ENCODE measurements at places on chromosomes 16 and 17.

- DNase-seq = no peak
Observed at GRCh38 chr17:58020401-58020800, 13.4 kb upstream of the SRSF1 start.

DNA sequence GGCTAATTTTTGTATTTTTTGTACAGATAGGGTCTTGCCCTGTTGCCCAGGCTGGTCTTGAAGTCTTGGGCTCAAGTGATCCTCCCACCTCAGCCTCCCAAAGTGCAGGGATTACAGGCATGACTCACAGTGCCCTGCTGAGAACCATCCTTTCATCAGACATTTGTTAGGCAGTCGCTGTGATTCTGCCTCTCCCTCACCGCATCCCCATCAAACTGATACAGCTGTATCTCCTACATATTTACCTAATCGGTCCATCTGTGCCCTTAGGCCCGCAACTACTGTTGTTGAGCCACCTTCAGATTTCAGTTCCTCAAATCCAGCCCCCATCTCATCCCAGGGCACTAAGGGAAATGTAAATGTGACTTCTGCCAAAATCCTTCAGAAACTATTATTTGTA is 2.0 kb upstream of the SLC43A2 start:
- DNase-seq = no peak

DNA sequence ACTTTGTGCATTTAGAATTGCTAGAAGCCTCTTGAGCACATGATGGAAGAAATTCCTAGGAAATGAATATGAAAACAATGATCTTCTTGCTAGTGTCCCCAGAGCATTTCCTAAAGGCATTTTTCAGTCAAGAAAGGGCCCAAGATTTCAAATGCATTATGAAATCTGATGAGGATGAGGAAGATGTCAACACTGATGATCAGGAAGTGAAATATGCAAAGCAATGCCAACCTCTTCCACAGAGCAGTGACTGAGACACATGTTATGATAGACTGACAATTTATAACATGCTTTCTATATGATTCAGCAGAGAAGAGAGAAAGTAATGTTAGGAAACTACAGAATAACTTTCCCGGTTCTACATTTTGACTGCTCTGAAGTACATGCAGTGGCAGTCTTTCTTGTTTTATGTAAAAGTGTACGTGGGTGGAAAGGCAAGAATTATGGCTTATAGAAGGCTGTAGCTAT is 859.1 kb upstream of the GOT2 start:
- no peak for DNase-seq

- DNase-seq = no peak
Observed at GRCh38 chr16:27311897-27312303, 1.9 kb upstream of the IL4R start.

GRCh38 chr17:18008496-18009268 is 30.3 kb downstream of the ATPAF2 start:
- peak; percentile 9 for DNase-seq

- DNase-seq = no peak
Observed at GRCh38 chr17:69735285-69735684, 320.8 kb downstream of the MAP2K6 start.

- DNase-seq = no peak
Observed at GRCh38 chr17:6313835-6314234, 121.1 kb downstream of the AIPL1 start.

- no peak for DNase-seq
Observed at GRCh38 chr17:77968788-77969187, 10.3 kb downstream of the TNRC6C start.

- no peak for DNase-seq
Observed at GRCh38 chr17:37553401-37553966, 55.7 kb downstream of the SYNRG start.

- DNase-seq = no peak
Observed at GRCh38 chr17:50027881-50028735, 27.8 kb upstream of the ITGA3 start.

- DNase-seq = no peak
Observed at GRCh38 chr16:8795818-8796217, 1.6 kb downstream of the TMEM186 start.

GRCh38 chr17:6327007-6327406 is 107.9 kb downstream of the AIPL1 start:
- peak; percentile 58 for DNase-seq

- DNase-seq = no peak
Observed at GRCh38 chr16:2858245-2859025, 465 bp upstream of the PRSS22 start.

- DNase-seq = no peak
Observed at GRCh38 chr16:86051368-86052114, 152.6 kb downstream of the IRF8 start.

DNA sequence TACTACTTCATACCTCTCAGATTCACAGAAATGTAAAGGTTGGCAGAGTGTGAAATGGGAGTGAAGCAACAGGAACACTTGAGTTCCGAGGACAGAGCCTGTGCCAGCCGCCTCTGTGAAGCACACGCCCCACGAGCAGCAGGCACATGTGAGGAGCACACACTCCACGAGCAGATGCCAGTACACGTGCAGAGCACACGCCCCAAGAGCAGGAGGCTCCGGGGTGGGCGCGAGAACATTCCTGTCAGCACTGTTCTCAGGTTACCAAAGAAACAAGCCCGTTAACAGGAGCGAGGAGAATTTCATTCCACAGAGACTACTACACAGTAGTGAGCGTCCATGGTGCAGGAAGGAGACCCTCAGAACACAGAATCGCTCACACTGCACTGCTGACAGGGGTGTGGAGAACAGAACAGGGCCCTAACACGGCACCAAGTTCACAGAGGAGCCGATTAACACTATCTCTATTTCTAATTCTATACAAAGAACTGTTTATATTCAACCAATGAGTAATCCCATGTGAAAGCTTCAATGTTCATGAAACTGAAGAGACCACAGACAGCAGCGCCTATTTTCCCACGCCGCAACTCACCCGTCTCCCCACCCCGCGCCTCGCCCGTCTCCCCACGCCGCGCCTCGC is 40.1 kb downstream of the KLHDC4 start:
- no peak for DNase-seq

- no peak for DNase-seq
Observed at GRCh38 chr17:4463818-4464476, 30.2 kb downstream of the SPNS3 start.

DNA sequence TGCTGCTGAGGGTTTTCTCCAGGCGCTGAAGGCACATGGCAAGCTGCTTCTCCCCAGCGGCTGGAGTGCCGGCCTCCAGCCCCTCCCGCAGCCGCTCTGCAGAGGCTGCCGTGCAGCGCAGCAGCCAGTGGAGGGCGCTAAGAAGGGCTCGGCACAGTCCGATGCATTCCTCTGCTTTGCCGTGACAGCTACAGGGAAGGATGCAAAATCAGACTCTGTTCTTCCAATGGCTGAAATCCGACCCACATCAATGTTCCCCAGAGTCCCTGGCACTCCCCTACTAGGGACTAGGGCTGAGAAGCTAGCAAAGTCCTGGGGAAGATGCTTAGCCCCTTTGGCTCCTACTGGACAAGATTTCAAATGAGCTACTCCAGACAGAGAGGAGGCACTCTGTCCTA is 19.0 kb downstream of the MED24 start:
- no peak for DNase-seq

DNA sequence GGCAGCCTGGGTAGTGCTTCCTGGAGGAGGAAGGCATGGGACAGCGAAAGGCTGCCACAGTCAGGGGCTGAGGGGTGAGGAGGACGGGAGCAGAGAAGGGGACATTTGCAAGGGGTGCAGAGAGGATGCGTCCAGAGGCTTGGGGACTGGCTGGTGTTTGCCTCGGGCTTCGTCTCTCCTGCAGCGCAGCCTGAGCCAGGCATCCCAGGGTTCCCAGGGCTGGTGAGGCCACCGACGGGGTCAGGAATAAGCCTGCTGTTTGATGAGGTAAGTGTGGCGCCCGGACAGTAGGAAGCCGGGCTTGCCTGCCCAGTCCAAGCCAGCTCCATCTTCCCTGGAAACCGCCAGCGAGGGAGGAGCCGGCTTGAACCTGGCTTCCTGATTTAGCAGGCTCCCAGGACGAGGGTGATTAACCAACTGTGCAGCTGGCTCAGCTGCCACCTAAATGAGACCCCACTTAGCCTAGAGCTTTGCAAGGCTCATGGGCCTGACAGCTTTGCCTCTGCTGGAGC is 47.8 kb downstream of the PITPNM3 start:
- no peak for DNase-seq

- no peak for DNase-seq
Observed at GRCh38 chr17:49914096-49914490, 54.9 kb upstream of the DLX4 start.

DNA sequence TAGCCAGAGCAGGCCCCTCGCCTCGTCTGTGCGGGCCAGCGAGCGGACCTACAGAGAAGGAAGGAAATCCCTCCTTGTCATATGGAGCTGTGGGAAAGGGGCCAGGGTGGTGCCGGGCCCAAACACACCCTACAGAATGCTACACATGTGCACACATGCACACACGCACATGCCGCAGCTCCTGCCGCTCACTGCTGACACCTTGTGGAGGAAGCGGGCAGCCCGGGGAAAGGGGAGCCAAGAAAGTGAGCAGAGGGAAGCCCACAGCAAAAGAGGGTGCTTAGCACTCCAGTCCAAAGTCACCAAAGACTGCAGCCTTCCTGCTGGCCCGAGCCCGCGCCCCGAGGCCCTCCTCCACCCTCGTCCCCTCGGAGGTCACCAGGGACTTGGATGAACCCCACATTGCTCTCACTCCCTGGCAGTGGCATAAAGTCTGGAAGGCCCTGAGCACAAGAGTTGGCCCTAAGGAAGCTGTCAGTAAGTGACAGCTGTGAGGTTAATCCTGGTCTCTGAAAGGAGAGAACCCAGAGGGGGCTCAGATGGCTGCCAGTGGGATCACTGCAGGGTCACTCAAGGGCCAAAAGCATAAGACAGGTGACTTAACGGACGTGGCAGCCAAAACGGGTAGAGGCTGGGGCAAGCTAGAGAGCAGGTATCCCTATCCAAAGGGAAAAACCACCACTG is 68.2 kb downstream of the MYO18A start:
- peak; percentile 75 for DNase-seq

DNA sequence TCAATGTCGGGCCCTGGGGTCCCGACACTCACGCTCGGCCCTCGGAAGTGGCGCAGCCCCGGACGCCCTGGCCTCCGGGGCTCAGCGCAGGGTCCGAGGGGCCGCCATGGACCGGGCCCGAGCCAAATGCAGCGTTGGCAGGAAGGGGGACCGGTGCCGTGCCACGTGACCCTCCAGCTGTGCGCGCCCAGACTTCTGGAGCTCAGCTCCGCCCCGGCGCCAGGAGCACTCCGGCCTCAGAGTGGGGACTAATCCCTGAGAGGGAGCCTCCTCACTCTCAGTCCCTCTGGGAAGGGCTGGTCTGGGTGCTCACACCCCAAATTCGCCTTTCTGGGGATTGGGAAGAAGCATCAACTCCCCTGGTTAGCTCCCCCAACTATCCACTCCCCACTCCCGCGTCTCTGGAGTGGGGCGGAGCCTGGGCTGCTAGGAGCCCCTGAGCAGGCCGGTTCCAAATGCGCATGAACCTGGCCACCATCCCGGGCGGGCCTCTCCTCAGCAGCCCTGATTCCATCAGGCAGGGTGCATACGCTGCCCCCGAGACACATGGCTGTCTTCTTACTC is at the start of gene B3GNT9:
TSS of gene B3GNT9 (minus strand) at position 166 of the 564 bp plus-strand sequence. CDS start 513 bp downstream, outside the sequence.
- DNase-seq = peak; percentile 94

DNA sequence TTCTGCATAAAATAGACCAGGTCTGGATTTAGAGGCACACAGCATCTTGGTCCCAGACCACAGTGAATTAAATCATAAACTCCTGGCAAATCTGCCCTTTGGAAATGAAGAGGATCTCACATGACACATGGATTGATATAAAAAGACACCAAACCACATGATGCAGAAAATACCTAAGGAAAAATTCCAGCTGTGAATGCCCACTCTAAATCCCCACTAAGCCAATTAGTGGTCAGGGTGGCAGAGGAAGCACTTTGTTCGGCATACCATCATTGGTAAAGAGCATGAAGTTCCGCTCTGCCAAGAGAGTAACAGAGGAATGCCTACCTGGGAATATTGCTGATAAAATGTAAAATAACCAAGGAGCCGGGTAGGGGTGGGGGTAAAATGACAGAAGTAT is 32.4 kb upstream of the NOL11 start:
- no peak for DNase-seq

DNA sequence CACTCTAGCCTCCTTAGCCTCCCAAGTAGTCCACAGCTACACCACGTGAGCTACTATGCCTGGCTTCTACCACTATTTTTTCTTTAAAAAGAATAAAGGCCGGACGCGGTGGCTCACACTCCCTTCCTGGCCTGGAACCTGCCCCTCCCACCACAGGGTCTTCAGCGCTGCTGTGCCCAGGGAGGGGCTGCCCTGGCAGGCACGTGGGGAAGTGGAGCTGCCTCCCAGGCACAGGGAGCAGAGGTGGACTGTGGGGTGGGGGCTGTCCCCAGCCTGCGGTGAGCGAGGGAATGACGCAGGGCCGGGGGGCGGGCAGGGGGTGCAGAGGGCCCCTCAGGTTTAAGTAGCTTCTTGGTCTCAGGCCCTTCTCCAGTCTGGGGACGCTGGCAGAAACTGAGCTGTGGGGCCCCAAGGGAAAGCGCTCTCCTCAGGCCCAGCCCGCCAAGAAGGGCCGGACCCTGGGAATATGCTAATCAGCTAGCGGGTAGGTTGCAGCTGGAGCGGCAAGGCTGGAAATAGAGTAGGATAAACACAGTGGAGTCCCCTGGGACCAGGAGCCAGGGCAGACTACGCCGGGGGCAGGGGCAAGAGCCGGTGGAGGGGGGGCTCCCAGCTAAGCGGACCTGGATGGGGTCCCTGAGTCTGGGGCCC is 46.8 kb downstream of the TIMM22 start:
- DNase-seq = peak; percentile 86

GRCh38 chr16:57774705-57775285 is 27.5 kb downstream of the KIFC3 start:
- DNase-seq = peak; percentile 7

DNA sequence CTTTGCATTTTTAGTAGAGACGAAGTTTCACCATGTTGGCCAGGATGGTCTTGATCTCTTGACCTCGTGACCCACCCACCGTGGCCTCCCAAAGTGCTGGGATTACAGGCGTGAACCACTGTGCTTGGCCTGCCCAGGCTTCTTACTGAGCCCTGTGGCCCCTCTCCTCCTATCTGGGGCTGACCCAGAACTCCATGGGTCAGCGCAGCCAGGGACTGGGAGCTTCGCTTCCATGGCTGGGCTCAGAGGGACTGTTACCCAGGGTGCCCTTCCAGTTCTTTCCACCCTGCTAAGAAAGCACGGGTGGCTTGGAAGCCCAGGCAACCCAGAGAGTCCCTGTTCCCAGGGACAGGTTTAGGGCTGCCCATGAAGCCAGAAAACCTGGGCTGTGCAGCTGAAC is 28.2 kb downstream of the SHISA6 start:
- no peak for DNase-seq

Data from right cardiac atrium (tissue), 5 donors.